Activated CD4-positive, alpha-beta memory T cell treated with anti-CD3 and anti-CD28 coated beads, Interleukin-2, amount 10 ng/mL, durations not matched to agents 7 days and 5 days (primary cell): ENCODE measurements at places on chromosomes 5 and 9.

GRCh38 chr5:34675857-34676256 is 19.7 kb downstream of the RAI14 start:
- DNase-seq = no peak

- no peak for DNase-seq
These were observed 42.1 kb upstream of the HNRNPA0 start for GRCh38 chr5:137796279-137796678.

DNA sequence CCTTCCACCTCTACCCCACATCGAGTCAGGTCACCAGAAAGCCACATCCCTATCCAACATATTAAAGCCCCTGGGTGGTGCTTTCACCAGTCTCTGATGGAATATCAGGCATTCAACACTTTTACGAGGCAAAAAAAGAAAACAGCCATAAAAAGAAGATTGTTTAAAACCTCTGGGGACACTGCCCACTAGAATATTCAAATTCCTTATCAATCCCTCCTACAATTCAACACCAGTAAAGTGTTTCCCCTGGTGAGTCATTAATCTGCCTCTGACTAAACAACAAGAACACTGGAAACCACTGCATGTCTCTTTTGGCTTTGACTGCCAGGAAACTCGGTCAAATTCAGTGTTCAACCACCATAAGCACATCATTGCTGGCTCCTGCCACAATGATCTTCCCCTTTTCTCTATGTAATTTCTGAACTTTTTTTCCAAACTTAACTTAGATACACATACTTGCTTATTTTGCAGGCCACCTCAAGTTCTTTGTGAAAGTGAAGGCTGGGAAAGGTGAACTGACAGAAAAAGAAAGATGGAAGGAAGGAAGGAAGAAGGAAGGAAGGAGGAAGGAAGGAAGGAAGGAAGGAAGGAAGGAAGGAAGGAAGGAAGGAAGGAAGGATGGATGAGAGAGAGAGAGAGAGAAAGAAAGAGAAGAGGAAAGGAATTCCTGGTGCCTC is 105.3 kb downstream of the PAX5 start:
- peak; percentile 34 for DNase-seq

DNA sequence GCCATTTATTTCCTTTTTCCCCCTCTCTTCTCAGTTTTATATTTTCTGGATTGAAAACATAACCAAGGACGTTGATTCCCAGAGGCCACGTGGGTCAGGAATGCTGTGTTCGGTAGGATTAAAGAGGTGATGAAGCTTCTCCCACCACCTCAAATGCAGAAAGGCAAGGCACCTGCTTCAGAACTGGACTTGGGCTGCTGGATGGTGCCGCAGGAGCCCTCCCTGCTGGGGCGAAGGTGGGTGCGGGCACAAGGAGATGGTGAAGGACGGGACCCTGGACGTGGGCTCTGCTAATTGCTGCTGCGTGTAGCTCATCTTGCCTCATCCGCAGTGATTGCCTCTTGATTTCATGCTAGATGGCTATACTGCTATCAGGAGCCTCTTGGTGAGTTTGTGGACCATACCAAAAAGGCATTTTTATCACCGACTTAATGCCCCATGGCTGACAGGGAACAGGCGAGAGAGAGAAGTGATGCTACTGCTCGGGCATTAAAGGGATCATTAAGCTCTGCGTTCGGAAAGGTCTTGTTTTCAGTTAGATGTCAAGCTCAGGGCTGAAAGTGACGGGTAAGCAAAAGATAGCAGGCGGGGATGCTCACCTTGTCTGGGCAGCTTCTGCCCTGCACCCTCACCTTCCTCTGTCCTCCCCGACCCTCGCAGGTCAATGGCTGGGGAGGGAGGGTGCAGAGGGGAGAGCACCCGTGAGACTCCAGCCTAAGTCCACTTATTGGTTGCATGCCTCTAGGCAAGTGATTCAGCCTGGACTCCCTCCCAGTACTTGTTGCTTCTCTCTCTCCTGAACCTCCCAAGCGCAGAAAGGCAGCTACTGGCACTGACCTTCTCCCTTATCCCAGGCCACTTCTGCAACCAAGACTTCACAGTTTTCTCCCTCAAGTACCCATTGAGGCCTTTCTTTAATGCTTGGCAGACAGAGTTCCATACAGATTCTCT is 71.6 kb upstream of the FSTL4 start:
- DNase-seq = no peak

- DNase-seq = no peak
These were observed 180.9 kb downstream of the MED10 start for GRCh38 chr5:6197427-6197826.

- no peak for DNase-seq
These were observed 8.7 kb downstream of the PHYKPL start for GRCh38 chr5:178223828-178224335.

GRCh38 chr9:130330202-130330862 is 64.8 kb downstream of the HMCN2 start:
- DNase-seq = no peak

- peak; percentile 16 for DNase-seq
These were observed 251.2 kb upstream of the RORB start for GRCh38 chr9:74245866-74246497.

- DNase-seq = no peak
These were observed 6.0 kb downstream of the F2RL2 start for GRCh38 chr5:76617229-76617628.

- DNase-seq = no peak
These were observed 203.3 kb downstream of the FOXD4L6 start for GRCh38 chr9:40925149-40925548.

- peak; percentile 52 for DNase-seq
These were observed 69.2 kb downstream of the SYK start for GRCh38 chr9:90870621-90871326.

DNA sequence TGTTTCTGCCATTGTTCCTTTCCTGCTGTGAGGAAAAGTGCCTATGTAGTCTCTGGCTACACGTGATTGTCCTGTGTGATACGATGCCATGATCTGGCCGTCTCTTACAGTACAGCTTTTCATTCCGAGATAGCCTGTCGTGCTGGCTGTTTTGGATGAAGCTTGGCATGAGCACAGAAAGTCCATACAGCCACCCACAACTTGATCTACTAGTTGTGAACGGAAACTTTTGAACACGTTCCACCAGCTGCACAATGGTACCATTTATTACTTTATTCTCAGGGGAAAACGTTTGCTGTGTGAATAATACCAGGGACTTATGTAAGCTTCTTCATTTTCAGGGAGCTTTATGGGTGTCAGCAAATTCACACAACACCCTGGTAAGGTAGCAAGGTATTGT is 217.6 kb upstream of the ANKRD55 start:
- no peak for DNase-seq

DNA sequence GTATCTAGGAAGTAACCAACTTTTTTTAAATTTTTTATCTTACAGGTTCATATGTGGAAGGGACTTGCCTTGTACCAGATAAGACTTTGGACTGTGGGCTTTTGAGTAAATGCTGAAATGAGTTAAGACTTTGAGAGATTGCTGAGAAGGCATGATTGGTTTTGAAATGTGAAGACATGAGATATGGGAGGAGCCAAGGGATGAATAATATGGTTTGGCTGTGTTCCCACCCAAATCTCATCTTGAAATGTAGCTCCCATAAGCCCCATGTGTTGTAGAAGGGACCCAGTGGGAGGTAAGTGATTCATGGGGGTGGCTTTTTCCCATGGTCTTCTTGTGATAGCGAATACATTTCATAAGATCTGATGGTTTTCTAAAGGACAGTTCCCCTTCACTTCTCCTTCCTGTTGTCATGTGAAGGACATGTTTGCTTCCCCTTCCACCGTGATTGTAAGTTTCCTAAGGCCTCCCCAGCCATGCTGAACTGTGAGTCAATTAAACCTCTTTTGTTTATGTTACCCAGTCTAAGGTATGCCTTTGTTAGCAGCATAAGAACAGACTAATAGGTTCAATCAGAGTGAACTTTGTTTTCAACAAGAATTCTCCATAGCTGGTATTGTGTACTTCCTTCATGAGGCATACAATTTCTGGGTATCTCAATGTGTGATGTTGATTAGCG is 535.6 kb upstream of the MEF2C start:
- no peak for DNase-seq

GRCh38 chr5:123997462-123998215 is 485.7 kb downstream of the CSNK1G3 start:
- no peak for DNase-seq

GRCh38 chr5:173594061-173594460 is 22.4 kb downstream of the BOD1 start:
- DNase-seq = no peak

DNA sequence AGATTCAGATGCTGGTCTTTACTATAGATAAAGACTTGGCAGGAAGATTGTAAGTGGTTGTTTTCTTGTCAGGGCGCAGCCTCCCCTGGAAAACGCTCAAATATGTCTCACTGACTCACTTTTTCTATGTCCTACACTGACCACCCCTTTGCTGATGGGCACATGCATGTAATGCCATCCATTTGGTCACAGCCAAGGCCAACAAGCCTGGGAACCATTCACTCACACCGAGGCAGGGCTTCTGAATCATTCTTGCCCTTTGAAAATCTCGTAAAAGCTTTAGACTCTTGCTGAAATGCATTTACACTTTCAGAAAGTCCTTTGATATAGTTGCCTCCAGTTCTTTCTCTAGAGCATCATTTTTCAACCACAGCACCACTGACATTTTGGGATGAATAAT is 249.4 kb downstream of the ACTL7B start:
- no peak for DNase-seq

DNA sequence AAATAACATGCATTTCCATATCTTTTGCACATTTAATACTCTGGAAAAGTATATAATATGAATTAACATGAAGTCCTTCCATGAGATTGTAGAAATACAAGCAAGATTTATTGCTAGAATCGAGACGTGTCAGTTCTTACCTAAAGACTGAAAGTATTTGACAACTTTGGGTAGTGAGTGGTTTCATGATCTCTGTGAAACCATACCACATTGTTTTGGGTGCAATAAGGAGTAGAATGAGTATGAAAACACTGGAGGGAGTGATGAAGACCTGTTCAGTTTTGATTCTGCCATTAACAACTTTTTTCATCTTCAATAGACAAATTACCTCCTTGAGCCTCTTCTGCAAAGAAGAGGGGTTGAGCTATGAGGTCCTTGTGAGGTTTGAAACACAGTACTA is 133.7 kb downstream of the NUDT12 start:
- DNase-seq = no peak

- DNase-seq = peak; percentile 17
These were observed 746 bp downstream of the STRBP start for GRCh38 chr9:123267481-123268198.

GRCh38 chr9:84481231-84481630 is 140.7 kb upstream of the SLC28A3 start:
- no peak for DNase-seq

DNA sequence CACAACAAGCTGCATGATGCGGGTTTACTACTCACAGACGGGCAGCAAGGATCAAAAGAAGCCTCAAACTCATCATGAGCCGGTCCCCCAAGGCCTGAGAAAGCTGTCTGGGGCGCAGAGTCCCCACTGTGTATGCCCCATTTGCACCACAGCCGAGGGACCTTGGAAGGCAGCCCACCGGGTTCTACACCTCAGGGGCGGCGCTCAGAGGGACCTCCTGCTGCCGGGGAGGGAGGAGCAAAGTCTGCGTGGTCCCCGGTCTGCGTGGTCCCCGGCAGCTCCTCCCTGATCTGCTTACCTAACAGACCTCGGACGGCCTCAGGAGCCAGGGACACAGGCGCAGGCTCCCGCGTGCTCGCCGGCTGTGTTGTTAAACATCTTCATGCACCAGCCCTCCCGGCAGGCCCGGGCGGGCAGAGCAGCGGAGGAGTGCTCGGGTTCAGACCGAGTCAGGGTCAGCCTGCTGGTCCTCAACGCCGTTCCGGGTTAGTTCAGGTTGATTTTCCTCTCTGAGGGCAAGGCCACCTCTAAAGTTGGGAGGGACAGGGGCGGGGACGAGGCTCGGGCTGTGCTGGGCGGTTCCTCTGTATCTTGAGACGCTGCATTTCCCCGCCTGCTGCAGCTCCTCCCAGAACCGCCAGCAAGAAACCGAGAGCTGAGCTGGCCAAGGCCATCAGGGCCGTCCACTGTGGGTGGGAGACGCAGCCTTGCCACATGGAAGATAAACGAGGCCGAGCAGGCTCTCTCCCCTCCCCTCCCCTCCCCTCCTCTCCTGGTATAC is 74.6 kb downstream of the MRPL36 start:
- DNase-seq = peak; percentile 57

DNA sequence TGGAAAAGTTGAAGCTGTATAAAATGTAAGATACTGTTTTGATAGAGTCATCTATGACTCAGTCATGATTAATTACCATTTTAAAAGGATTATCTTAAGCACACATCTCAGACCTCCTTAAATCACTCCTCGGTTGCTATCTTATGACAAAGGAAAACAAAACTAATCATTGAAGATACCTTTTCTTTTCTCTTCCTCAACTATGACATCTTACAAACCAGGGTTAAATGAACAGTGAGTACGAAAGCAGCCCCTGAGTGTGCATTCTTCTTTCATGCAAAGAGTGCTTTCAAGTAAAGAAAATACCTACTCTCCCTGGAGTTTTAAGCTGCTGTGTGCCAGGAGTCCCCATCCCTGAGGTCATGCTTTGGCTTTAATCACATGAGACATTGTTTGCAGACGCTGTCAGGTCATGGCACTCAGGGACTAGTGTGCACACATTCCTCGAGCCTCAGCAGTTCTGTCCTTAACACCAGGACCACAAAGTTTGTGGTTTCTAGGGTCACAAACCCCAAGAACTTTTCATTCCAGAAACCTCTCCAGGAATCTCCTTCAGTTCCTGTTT is 86.7 kb upstream of the ICE1 start:
- DNase-seq = no peak

DNA sequence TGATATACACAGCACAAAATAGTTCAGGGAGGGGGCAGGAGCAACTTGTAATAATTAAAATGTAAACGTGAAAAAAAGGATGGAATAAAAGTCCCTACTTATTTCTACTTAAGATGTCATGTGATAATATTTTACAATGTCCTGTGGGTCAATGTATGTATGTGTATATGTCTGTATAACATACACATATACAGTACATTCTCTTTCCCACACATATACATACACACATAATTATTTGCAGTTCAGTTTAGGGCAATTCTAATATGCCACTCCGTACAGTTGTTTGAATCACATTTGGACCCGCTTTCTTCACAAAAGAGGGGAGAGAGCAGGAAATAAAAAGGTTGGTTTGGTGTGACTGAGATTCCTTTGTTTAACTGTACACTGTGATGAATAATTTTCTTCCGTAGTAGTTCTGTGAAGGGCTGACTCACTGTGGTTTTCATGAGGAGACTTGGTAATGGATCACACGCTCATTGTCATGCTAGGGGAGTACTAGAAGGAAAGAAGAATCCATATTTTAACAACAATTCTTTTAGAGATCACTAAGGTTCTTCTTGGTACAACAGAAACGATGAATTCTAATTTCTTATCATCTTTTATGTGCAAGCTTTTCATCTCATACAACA is 26.2 kb upstream of the ACOT12 start:
- DNase-seq = peak; percentile 22

DNA sequence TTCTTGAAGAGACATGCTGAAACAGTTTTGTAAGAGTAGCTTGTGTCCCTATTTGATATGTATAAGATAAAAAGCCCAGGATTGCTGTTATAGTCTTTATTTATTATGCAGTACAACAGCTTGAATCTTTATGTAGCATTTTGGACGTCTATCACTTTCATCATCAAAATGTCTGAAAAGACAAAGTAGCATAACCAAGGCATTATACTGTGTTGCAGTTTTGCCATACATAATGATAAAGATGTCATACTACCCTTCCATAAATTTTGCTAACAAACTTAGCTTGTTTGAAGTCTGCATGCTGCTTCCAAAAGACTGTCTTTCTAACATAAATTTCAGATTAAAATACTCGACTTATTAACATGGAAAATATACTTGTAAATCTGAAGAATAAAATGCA is 127.8 kb downstream of the PRR16 start:
- DNase-seq = no peak

GRCh38 chr5:28499766-28500290 is 1461.4 kb upstream of the CDH9 start:
- no peak for DNase-seq

- no peak for DNase-seq
These were observed 563.8 kb upstream of the ARRDC3 start for GRCh38 chr5:91946870-91947269.
